ENCODE measurements at places on chromosomes 12 and 14.
A peak's percentile ranks its signal among the peaks of the same experiment; 100 is the strongest.

DNA sequence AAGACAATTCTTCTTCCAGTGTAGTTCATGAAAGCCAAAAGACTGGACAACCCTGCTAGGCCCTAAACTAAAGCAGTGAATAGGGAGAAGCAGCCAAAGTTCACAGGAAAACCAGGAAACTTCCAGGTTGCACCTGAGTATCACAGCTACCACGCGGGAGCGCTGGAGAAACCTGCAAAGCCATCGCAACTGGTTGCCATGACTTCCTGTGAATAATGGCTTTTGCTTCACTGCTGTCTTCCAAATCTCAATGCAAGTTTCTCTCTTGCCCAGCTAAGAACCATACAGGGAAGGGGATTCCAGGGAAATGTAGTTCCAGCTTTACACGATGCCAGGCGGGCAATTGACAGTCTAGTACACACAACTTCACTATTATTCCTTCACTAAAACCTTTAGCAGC, 114.1 kb downstream of the GXYLT1 start:
- DNase-seq, result no peak

GRCh38 chr14:67514203-67514607, 18.9 kb upstream of the PLEKHH1 start:
- DNase-seq, result no peak

DNA sequence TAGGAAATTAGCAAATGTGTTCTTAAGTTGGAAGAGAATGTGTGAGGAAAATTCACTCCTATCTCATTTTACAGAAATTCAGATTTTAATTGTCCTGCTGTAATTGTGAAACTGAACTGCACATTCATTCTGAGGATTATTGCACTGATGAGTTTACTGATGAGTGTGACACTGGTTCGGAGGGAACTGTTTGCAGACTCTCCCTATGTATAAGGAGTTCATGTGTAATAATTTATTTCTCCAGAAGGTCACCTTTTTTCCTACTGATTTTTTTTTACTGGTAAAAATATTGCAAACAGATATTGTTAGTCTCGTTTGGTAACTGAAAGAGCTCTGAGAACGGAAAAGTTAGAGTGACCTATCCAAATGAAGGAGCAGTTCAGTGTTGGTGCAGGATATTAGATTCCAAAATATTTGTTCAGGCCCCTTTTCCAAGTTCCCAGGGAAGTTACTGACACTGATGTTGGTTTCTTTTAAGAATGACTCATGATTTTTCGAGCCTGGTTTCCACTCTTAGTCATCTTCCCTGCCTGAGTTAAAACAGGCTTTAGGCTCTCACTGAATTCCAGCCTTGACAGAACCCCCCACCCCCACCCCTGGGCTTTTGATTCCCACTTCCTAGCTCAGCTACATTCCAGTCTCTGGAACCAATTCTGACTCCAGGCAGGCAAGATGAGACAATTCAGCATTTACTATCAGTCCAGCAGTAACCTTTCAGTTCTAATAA, 18.4 kb downstream of the ANO6 start:
- no peak for DNase-seq

DNA sequence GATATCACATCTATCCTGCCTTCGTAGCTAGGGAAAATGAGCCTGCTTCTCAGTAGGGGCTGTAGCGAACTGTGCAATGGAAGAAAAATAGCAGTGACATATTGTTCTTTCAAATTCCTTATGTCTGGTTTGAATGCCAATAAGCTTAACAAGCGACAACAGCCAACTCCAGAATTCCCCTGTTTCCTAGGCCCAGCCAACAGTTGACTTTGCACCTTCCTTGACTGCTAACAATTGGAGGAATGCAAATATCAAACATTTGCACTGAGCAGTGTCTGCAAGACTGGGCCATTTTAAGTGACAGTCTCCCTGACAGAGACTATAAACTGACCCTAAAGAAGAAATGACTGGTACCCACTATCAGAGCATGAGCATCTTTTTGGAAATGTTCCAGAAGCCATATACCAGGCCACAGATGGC, 12.0 kb upstream of the SERPINA1 start:
- DNase-seq, result no peak

DNA sequence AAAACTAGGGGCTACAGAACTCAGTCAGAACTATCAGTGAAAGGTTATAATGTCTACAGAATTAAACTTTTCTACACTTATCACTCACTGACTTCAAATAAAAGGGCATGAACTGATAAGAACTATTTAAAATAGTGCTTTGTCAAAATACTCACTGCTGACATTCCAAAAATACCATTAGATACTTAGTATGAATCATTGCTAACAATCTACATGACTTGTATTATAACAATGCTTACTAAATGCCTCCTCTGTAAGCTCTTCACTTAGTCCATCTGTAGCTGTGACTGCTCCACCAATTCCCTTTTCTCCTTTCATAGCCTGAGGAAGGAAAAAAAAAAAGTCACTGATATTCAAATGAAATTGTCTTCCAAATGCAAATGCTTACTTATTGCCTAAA, 17.0 kb downstream of the NFYB start:
- no peak for DNase-seq

GRCh38 chr14:104678346-104678745, 11.1 kb upstream of the INF2 start:
- no peak for DNase-seq

- DNase-seq, result no peak
These were observed 12.2 kb upstream of the NID2 start for GRCh38 chr14:52080808-52081755.

DNA sequence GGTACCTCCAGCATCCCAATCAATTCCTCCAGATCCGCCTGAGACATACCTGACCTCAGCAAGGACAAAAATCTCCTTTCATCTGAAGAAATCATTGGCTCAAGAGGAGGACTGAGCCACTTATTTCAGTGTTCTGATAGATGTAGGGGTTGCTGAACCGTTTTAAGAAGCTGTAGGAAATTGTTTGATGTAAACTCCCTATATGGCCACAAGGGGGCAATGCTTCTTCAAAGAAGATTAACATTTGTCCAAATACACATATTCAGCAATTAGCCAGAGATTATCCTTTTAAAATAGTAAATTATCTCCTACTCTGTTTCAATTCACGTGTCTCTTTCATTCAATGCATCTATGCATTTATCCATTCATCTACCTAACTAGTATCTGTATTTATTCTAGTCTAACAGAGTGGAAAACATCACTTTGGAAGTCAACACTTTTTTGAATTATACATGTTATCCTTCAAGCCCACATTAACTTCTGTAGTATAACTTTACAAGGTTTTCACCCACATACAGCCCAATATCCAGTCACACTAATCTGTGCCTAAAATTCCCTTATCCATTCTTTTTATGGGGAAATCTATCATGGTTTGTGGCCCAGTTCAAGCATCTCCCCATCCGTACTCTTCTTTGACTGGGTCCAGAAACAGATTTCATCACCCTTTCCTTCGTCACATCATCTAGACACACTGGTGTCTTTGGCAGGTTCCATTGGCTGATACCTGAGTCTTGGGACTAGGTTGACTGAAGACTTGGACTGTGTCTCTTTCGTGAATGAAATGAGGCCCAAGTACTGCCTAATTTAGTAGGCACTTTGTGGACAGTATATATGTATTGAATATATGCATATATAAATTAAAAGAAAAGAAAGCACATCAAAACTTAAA, 411.0 kb upstream of the OR4E1 start:
- DNase-seq, result peak; percentile 63

DNA sequence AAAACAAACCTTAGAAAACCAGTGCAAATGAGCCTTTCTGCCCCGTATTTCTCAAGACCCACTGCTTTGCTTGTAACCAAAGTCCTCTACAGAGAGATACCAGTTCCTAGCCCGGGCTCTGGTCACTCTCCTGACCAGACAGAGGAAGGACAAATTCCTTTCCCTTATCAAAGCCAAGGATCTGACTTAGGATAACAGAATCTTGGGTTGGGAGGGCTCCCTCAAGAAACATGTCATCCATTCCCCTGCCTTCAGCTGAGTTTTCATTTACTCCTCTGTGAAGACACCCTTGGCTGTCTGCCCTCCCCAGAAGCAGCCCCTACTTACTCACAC, 116.0 kb upstream of the PARP11 start:
- no peak for DNase-seq

DNA sequence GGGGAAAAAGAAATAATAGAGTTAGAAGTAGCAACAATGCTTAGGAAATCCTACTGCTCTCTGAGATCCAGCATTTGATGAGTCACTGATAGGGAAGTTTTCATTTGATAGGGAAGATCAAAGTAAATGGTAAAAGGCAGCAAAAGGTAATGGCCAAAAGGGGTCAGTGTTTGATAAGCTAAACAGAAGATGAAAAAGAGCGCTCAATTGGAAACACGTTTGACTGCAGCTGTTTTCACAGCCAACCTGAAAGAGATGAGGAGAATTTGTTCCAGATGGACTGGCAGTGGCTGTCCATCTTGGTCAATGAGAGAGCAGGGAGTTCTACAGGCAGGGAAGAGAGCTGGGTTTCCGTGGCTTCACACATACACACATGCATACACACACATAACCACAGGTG, 264.2 kb downstream of the TMEM132C start:
- DNase-seq, result peak; percentile 15

DNA sequence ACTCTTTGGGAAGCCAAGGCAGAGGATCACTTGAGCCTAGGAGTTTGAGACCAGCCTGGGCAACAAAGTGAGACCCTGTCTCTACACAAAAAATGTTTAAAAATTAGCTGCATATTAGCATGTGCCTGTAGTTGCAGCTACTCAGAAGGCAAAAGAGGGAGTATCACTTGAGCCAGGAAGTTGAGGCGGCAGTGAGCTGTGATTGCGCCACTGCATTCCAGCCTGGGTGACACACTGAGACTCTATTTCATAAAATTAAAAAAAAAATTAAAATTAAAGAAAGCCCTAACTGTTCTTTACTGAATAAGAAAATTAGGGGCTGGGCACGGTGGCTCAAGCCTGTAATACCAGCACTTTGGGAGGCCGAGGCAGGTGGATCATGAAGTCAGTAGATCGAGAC, 27.0 kb downstream of the SENP1 start:
- no peak for DNase-seq

GRCh38 chr12:115341442-115341841, 657.5 kb upstream of the TBX3 start:
- DNase-seq, result no peak

DNA sequence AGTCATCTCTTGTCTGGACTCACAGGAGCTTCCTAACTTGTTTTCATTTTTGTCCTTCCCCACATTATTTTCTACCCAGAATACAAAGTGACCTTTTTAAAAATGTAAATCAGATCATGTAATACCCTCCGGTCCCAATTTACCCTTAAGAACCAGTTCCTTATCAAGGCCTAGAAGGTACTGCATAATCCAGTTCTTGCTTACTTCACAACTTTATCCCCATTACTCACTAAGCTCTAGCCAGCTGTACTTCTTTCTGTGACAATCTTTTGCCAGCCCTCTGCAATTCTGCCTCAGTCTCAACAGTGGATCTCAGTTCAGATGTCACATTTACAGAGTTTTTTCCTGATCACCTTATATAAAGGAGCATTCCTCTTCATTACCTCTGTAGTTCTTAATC, 11.6 kb downstream of the RAP1B start:
- no peak for DNase-seq

DNA sequence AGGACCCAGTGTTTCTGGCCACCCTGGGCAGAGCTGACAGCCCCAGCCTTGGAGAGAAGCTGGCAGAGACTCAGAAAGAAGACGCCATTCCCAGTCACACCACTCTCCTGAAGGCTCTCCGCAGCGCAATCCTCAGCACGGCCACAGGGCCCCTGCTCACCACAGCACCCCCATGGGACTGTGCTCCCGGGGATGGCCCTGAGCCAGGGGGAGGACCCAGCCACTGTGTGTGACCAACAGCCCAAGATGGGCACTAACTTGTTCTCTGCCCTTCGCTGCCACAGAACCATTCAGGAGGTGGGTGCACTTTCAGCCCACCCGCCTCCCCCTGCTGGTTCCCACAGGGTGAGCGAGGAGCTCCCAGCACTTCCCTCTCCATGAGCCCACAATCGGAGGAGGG, 57.1 kb downstream of the CCNK start:
- no peak for DNase-seq

DNA sequence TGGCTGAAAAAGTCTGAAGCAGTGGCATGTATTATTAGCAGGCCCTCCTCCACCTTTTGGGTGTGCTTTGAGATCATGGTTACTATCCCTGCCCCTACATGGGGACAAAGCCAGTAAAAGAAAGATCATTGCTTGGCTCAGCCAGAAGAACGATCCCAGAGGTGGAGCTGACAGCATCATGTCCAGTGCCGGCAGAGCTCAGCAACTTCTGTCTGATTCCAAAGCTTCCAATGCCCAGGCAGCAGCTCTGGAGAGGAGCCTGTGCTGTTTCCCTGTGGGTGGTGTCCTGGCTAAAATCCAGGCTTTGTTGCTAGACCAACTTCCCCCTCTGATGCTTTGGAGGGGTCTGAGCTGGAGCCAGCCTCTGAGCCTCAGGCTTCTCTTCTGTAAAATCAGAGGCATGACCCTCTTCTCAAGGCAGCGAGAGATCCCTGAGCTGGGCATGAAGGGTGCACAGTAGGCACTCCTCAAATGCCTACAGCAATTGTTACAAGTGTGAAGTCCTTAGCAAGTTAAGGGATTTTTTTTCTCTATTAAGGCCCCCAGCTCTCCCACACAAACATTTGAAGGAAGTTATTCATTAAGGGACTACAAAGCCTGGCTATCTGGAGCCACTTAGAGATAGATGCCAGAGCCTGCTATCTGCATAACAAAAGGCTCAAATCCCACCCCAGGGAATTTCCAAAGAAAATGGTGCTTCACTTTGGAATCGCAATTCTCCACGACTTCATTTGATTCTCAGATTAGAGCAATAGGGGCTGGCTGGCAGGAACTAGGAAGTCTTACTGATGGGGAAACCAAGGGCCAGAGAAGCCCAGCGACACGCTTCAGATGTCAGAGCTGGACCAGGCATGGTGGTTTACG, 10.9 kb upstream of the GSC start:
- DNase-seq, result no peak

DNA sequence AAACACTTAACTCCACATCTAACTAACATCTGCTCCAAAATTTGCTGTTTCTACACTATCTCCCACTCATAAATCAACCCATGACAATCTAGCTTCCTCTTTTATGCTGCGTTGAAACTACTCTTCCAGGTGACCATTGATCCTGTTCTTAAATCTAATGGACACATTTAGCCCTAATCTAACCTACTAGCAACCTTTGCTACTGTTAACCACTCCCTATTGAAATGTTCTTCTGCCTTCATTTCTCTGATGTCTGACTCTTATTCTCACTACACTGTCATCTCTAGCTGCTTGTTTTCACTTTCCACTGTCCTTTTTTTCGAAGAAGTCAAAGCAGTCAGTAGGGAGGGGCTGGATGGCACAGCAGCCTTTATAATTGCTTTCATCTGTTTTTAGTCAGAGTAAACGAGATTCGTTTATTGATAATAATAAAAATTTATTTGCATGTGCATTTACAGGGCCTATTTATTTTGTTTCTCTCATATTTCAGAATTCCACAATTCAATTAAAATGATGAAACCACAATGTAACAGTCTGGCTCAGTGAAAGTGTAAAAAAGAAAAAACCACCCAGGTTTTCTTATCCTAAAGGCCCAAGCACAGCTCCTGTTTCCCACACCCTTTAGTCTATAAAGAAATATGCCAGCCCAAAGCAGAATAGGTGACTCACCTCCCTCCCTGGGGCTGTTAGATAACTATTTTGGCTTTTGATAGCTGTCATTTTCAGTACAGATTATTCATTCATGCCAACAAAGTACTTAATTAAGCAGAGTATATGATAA, 44.9 kb downstream of the ATP2B1 start:
- no peak for DNase-seq

Data from CD4-positive, alpha-beta T cell treated with Interleukin-10 for 1 hour (primary cell).